ENCODE measurements at places on chromosomes 13 and 19.

- no peak for DNase-seq
These were observed 21.4 kb downstream of the CARS2 start for GRCh38 chr13:110684388-110685056.

- no peak for DNase-seq
These were observed 2486.0 kb upstream of the PCDH20 start for GRCh38 chr13:63901630-63902029.

DNA sequence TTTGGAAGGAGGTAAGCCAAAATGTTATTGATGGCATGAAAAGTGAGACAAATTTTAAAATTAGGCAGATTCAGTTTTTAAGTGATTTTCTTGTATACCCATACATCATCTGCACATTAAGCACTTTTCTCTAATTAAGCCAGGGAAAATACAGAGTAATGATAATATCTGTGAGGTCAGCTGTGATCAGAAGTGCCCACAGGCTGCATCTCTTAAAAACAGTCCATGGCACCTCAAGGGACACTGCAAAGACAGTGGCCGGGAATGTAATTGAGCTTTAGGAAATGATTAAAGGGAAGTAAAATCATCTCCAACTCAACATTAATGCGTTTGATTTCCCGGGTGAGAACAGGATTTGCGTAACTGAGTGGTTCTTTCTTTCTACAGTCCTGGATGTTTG, 2.0 kb downstream of the COL4A1 start:
- no peak for DNase-seq

DNA sequence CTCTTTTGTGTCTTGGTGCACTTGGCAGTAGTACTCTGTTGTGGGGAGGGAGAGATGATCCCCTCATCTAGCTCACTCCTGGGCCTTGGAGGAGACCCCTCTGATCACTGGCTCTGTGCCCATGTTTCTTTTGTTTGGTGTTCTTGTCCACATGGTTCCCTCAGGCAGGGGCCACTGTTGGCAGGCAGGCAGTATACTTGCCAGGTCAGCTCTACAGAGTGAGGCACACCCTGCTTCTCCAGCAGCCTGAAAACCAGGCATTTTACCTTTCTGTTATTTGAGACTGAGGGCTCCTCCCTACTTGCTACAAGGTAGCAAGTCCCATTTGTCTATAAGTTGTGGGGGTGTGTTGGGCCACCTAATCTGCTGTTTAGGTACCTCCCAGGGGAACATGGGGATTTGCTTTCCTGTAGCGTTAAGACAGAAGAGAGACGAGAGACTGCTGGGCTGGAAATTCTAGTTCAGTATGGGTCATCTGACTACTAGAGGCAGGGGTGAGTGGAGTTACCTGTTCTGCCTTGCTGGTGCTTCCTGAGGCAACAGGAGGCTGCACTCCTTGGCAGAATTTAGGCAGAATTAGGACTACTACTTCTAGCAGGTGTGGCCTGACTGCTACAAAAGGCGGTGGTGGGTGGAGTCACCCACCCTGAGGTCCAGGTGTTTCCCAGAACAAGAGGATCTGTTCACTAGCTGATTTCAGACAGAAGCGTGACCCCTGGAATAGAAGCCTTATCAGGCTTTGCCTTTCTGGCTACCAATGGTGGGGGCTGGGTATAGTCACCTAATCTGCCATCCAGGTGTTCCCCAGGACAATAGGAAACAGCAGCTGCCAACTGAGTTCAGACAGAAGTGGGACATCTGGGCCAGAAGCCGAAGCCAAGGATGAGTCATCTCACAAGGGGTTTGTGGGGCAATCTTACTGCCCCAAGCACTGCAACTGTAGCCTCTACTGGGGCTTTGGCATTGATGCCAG, 843.0 kb upstream of the ATXN8OS start:
- DNase-seq = no peak

- no peak for DNase-seq
These were observed 14.3 kb downstream of the FUT6 start for GRCh38 chr19:5825178-5825577.

DNA sequence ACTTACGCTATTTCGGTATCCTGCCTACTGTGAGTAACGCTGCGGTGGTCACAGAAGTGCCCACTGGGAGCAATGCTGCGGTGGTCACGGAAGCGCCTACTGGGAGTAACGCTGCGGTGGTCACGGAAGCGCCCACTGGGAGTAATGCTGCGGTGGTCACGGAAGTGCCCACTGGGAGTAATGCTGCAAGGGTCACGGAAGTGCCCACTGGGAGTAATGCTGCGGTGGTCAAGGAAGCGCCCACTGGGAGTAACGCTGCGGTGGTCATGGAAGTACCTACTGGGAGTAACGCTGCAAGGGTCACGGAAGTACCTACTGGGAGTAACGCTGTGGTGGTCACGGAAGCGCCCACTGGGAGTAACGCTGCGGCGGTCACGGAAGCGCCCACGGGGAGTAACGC, 52.1 kb upstream of the SOX1 start:
- no peak for DNase-seq

DNA sequence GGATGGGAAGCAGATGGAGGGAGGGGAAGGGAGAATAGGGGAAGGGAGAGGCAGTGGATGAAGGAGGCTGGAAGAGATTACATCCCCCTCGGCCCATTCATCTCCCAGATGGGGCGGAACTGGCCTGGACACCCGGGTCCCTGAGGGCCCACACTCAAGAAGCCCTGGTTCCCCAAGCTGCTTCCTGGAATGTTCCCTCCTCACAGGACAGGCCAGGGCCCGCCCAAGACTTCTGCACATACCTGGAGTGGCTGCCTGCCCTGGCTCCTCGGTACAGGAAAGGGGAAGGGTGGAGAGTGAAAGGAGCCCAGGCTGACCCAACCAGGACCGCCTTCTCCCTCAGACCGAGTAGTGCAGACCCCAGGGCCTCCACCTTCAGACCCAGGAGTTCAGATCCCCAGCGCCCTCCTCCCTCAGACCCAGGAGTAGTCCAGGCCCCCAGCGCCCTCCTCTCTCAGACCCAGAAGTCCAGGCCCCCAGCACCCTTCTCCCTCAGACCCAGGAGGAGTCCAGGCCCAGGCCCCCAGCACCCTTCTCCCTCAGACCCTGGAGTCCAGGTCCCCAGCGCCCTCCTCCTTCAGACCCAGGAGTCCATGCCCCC, 489 bp downstream of the NTF4 start:
- no peak for DNase-seq

GRCh38 chr19:56595548-56595899, 422 bp downstream of the ZNF71 start:
- peak; percentile 36 for DNase-seq

GRCh38 chr13:36820222-36820621, 1.2 kb downstream of the RFXAP start:
- DNase-seq = no peak

DNA sequence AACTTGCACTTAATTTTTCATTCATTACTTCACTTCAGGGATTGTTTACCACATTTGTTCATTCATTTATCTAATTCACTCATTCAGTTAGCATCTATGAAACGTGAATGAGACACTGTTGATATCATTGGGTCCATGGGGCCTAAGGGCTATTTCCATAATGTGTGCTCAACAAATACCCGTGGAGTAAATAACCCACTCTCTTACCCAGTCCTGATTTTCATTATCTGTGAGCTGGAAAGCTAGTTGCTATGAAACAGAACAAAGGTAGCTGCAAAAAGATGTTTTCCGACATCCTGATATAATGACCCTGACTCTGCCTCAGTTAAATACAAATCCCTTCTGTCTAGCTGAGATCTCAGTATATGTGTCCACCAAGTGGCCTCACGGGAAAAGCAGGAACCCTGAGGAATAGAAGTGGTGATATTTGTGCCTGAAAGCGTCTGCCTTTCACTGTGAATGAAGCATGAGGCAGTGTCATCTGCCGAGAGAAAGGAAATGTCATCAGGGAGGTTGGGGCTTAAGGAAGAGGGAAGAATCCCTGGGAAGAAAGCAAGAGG, 63.8 kb downstream of the SERTM1 start:
- no peak for DNase-seq

DNA sequence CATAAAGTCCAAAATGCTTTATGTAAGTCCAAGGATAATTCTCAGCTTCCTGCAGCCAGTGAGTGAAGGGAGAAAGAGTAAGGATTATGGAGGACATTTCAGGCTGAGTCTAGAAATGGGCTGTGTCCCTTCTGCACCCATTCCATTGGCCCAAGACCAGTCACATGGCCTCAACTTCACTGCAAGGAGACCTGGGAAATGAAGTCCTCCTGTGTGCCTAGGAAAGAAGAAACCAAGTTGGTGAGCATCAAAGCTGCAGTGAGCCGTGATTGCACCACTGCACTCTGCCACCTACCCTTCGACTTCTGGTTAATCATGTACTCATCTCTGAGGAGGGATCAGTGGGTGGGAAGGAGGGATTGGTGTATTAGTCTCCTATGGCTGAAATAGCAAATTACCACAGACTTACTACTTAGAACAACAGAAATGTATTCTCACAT, 3.6 kb upstream of the CD37 start:
- DNase-seq = no peak

DNA sequence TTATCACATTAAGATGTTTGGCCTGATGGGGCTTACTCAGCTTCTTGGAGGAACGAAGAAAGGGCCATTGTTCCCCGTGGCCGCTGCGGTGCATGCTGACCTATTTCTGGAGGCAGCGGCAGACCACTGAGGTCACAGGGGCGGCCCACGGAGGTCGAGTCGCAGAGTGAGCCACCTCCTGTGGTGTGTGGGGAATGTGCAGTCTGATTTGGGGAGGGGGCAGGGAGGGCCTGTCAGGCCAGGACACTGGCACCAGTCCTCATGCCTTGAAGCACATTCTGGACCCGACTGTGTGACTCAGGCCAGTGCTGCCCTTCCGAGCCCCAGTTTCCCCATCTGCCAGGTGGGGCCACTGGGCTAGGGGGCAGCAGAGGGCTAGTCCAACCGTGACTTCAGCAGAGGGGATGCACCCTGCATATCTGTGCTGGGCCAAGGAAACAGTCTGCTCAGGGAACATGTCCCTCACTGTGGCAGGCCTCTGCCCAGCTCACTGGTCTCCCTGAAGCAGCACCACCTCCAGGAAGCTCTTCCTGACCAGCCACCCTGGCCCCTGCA, 6.3 kb downstream of the SLC7A10 start:
- DNase-seq = no peak

GRCh38 chr13:103952183-103952582, 886.0 kb upstream of the SLC10A2 start:
- no peak for DNase-seq

DNA sequence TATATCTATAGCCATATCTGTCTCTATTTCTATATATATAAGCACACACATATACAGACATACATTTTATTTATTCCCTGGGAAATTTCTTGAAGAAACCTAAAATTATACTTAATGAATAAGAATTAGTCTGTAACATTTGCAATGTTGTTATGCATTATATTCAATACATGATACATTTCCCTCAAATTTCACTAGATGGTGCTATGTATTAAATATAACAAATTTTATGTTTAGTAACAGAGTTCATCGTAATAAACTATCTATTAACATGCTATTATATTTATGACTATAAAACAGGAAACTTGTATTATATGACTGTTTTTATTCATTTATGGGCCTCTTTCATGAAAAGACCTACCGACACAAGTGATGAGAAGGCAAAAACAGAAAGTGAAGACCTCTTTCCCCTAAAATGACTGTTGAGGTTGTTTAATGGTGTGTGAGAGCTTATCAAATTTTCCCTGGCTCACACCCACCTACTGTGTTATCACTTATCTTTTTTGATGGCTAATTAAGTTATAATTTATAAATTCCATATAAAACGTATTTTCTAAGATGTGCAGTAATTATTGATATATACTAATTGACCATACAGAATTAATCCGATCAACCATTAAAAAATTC, 881.9 kb downstream of the SLITRK6 start:
- peak; percentile 16 for DNase-seq

DNA sequence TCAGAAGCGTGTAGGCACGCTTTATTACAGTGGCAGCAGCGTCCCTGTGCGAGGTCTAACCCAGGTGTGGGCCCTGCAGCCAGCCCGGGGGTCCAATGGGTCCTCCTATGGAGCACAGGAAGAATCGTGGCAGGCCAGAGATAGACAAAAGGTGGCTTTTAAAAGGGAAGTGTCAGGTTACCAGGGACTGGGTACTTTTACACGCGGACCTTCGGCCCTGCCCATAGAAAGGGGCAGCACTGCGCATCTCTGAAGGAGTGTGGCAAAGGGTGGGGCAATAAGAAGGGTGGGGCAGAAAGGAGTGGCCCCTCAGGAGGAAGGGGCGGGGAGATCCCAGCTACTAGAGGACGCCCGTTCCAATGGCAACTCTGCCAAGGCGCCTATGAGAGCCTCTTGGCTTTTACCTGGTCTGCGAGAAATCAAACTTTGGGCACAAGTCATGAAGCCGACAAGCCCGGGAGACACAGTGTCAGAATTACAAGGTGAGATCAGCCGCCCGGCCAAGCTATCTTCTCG, 1419.8 kb downstream of the UQCRFS1 start:
- DNase-seq = peak; percentile 94

DNA sequence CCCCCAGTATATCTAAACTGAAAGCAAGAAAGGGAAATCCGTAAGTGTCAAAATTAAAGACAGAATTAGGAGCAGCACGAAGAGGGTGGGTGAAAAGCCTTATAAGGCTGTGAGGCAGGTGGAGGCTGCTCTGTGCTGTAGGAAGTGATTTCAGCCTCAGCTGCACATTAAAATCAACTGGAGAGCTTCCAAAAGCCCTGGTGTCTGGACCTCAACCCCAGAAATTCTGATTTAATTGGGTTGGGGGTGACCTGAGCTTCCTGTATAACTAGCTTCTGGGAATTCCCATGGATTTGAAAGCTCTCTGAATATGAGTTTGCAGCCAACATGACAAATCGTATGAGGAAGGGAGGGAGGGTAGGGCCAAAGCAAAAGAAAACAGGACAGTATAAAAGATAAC, 242.4 kb upstream of the TMTC4 start:
- no peak for DNase-seq

DNA sequence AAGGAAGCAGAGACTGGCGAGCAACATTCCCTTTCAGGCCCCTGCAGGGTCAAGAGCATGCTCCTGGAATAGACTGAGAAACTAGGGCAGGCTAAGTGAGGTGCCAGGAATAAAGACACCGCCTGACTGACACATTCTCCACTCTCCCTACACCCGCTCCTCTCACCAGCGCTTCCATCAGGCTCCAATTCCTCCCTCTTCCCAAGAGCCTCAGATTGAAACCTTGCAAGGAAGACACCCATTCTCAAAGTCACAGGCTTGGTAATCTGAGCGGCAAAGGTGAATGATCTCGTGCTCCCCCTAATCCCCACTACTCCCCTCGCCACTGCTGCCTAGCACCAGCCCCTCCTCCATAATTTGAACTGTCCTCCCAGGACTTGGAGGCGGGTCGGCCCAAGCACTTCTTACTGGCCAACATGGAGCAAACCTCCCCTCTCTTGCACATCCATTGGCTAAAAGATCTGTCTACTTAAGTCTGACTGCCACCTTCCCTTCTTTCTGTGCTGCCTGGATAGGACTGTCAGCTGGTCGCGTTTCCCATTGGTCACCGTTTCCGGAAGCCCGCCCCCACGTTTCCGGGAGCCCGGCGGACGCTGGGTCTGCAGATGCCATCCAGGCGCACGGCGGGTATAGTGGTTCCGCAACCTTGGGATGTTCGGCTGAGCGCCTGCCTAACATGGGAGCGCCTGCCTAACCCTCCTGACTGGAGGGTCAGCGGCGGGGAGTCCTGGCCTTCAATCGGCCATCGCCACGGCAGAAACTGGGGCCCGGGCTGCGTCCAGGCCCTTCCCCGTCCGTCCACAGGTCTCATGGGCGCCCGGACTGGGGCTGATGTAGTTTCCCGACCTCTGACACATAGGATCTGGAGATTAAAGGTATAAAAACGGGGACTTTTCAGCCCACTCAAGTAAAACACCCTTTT, 33.6 kb downstream of the ZNF383 start:
- DNase-seq = peak; percentile 97

Data from NCI-H1105 treated with DMSO at 0.1 percent for 48 hours (cell line).